ENCODE measurements at places on chromosomes 12 and 14.

- no peak for DNase-seq
Measured at GRCh38 chr12:118022728-118023109, 6.2 kb downstream of the RFC5 start.

- no peak for DNase-seq
Measured at GRCh38 chr14:34379816-34380470, 82.1 kb downstream of the SPTSSA start.

DNA sequence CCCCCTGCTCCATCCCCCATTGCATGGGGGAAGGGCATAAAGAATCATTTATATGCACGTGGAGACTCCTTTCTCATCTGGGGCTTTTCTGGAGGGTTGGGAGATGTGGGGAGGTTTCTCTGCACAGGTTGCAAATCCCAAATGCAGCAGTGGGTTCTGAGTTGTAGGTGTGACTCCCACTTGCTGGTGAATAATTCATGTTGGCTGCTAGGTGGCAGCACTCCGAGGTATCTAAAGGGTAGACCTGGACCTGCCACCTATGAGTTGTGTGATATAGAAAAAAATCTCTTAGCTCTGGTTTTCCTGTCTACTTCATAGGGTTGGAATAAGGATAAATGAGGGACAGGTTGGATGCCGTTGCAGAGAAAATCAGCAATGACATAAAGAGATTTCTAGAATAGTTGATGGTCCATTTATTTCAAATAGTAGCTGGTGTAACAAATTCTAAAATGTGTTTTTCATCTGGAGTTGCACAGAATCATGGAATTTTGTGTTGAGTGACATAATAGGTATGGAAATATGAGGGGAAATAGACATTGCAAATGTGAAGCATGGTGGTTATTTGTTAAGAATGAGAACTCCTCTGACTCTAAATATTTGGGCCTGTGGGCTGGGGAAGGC is 4.6 kb downstream of the MARCHF9 start:
- peak; percentile 22 for DNase-seq

DNA sequence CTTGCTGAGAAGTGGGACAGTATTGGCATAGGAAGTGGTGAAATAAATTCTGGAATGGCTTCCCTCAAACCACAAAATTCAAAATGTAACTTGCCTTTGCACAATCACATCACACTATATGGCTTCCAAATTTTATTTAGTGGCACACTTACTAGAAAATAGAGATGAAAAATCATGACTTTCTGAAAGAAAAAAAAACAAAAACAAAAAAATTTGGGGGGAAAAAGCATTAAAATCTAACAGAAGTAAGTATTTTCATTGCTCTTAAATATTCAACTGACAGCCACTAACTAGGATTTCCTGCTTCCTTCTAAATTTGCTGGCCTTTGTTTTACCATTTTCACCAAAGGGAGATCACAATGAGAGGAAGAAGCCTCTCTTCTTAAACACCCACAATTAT is 23.0 kb downstream of the ATF7 start:
- DNase-seq: no peak
